ENCODE measurements at places on chromosomes 16 and 17. TPM values are rescaled to one million over a fixed set of nuclear protein-coding genes. Genes with fewer than 3 reads are reported as not detected.
A peak's percentile ranks its signal among the peaks of the same experiment; 100 is the strongest.

KRTAP4-3 gene
- not detected for total RNA-seq

MPO gene
- not detected for total RNA-seq

C17orf113 gene
- total RNA-seq: 0.20 TPM

DNA sequence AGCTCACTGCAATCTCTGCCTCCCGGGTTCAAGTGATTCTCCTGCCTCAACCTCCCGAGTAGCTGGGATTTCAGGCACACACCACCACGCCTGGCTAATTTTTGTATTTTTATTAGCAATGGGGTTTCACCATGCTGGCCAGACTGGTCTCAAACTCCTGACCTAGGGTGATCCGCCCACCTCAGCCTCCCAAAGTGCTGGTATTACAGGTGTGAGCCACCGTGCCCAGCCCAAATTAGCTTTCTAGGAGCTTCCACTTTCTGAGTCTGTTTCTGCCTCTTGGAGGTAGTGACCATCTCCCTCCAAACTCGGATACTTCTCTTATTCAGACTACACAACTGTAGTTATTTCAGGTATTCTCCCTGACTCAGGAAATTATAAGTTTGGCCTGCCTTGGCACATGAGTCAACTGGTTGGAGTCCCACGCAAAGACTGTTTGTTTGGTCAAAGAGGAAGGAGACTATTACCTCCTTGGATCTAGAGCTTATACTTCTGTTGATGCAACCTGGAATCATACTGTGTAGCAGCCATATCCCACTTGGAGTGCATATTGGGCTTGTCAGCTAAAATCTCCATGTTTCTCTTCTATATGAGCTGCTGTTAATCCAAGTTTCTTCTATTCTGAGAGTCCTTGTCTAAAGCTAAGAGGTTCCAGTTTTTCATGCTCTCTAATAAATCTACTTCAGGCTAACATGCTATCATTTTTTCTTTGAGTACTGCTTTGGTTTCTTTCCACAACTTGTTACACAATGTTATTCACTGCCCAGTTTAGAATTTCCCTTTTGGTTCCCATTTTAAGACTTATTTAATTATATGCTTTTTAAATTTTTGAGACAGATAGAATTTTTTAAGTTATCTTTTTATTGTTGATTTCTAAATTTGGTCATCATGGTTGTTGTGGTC lies 7.5 kb downstream of the IL4R start:
- H3K27ac ChIP-seq: no peak overlapping the region
- no peak for DNase-seq
- H3K4me3 ChIP-seq: no peak overlapping the region
- H3K27me3 ChIP-seq: no peaks in the 10 kb centered on the region
- no peaks in the 10 kb centered on the region for H3K36me3 ChIP-seq
- peaks cover 98% of the 10 kb centered on the region for H3K4me1 ChIP-seq

GRCh38 chr16:22643886-22644285 lies 133.2 kb downstream of the NPIPB5 start:
- H3K27me3 ChIP-seq: no peaks in the 10 kb centered on the region
- H3K36me3 ChIP-seq: no peaks in the 10 kb centered on the region
- no peak overlapping the region for H3K4me3 ChIP-seq
- DNase-seq: no peak
- no peaks in the 10 kb centered on the region for H3K4me1 ChIP-seq
- H3K27ac ChIP-seq: no peak overlapping the region

DNA sequence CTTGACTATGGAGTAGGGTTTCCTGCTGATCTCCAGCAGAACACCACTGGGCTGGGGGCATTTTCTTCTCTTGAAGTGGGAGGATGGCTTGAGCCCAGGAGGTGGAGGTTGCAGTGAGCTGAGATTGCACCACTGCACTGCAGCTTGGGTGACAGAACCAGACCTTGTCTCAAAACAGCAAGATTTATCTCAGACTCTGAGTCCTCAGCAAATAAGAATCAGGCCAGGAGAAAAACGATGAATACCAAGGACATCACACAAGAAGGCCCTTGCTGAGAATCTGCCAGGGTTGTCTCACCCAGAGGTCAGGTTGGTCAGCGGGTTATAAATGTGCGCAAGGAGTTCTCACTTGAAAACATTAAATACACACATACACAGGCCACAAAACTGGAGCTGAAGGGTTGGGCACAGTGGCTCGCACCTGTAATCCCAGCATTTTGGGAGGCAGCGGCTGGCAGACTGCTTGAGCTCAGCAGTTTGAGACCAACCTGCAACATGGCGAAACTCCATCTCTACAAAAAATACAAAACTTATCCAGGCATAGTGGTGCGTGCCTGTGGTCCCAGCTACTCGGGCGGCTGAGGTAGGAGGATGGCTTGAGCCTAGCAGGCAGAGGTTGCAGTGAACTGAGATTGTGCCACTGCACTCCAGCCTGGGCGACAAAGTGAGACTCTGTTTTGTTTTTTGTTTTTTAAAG lies 7.7 kb downstream of the MXRA7 start:
- no peaks in the 10 kb centered on the region for H3K27me3 ChIP-seq
- no peak overlapping the region for H3K27ac ChIP-seq
- H3K4me1 ChIP-seq: no peaks in the 10 kb centered on the region
- no peak for DNase-seq
- H3K4me3 ChIP-seq: no peak overlapping the region

DNA sequence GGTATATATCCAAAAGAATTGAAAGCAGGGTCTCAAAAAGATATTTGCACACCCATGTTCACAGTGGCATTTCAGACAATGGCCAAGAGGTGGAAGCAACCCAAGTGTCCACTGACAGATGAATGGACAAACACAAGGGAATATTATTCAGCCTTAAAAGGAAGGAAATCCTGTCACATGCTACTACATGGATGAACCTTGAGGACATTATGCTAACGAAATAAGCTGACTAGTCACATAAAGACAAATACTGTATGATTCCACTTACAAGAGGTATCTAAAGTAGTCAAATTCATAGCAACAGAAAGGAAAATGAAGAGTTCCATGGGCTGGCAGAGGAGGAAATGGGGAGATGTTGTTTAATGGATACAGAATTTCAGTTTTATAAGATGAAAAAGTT lies 41.4 kb downstream of the TEX2 start:
- no peaks in the 10 kb centered on the region for H3K36me3 ChIP-seq
- H3K27me3 ChIP-seq: no peaks in the 10 kb centered on the region
- H3K4me1 ChIP-seq: no peaks in the 10 kb centered on the region
- H3K4me3 ChIP-seq: no peak overlapping the region
- DNase-seq: no peak

DNA sequence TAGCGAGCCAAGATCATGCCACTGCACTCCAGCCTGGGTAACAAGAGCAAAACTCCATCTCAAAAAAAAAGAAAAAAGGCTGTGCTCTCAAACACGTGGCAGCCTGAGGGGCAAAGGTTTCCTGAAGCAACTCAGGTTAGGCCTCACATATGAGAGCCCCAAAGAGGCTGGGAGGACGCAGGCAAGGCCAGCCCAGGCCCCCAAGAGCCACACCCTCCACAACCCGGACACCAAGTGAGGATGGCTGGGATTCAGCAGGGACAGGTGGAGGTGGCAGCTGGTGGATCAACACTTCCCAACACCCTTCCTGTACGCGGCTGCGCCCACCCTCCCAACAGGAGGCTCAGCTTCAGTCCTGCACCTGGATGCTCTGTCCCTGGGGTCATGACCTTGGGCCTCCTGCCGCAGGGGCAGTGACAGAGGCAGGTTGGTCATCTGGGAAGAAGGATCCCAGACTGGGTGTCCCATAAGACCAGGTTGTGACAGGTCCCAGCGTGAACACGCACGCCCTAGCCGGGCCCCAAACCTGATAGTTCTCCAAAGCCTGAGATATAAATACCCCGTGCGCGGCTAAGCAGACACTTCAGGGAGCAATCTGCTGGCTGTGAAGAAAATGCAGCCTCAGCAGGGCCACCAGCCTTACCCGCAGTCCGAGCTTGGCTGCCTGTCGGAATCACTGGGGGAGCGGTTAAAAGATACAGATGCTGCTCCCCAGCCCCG lies 78.1 kb downstream of the TIMM22 start:
- no peaks in the 10 kb centered on the region for H3K36me3 ChIP-seq
- H3K27ac ChIP-seq: no peak overlapping the region
- no peak for DNase-seq
- no peaks in the 10 kb centered on the region for H3K27me3 ChIP-seq
- H3K4me3 ChIP-seq: no peak overlapping the region
- H3K4me1 ChIP-seq: no peaks in the 10 kb centered on the region

DNA sequence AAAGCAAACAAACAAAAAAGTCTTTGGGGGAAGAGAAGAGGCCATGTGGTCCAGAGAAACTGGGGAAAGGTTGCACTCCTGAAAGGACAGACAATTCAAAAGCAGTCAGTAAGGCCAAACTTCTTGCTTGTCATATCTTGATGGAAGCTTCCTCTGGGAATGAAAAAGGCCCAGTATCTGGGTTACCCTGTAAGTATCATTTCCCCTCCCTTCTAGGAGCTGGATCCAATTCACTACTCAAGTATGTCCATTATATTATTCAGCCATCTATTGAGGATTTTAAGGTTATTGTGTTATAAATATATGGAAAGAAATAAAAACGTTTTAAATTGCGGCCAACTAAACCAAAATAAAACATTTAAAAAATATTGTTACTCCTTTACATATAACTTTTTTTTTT lies 26.0 kb upstream of the MON1B start:
- no peak overlapping the region for H3K27ac ChIP-seq
- H3K4me1 ChIP-seq: no peaks in the 10 kb centered on the region
- DNase-seq: no peak
- peaks cover 1% of the 10 kb centered on the region for H3K27me3 ChIP-seq
- no peak overlapping the region for H3K4me3 ChIP-seq
- H3K36me3 ChIP-seq: no peaks in the 10 kb centered on the region

- H3K36me3 ChIP-seq: no peaks in the 10 kb centered on the region
- H3K27ac ChIP-seq: no peak overlapping the region
- no peak for DNase-seq
- H3K27me3 ChIP-seq: no peaks in the 10 kb centered on the region
Measured at GRCh38 chr17:64387145-64387473, 3.6 kb downstream of the PECAM1 start.

- no peaks in the 10 kb centered on the region for H3K4me1 ChIP-seq
- H3K27ac ChIP-seq: no peak overlapping the region
- H3K36me3 ChIP-seq: no peaks in the 10 kb centered on the region
- H3K4me3 ChIP-seq: no peak overlapping the region
Measured at GRCh38 chr17:45073414-45074070, 12.4 kb downstream of the NMT1 start.

DNA sequence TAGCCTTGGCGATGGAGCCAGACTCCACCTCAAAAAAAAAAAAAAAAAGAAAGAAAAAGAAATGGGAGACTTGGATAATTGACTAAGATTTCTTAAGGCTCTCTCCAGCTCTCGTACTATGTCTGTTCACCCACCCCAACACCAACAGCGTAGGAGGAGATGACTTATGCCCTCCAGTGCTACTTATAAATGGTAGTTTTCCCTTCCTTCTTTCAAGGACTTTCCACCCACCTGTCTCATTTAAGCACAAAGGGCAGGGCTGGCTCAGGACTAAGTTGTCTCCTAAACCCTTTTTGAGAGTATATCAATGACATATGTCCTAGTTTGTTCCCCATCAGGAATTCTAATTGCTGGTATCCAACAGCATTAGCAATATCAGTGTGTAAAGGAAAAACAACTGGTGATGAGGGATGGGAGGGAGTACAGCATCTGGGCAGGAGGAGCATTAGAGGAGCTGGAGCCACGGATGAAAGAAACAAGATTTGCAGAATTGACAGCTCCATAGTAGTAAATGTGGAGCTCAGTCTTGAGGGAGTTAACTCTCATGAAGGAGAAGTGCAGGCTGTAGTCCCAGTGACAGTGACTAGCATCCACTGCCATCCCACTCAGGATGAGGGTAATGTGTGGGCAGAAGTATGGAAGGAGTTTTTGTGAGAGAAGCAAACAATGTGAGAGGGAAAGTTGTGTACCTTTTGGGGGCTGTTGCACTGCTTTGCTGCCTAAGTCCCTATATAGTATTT lies 17.2 kb downstream of the UBE2Z start:
- no peaks in the 10 kb centered on the region for H3K27me3 ChIP-seq
- no peak overlapping the region for H3K27ac ChIP-seq
- no peaks in the 10 kb centered on the region for H3K4me1 ChIP-seq
- H3K36me3 ChIP-seq: peaks cover 68% of the 10 kb centered on the region

GRCh38 chr17:73912373-73912746 lies 268.1 kb upstream of the SDK2 start:
- H3K36me3 ChIP-seq: no peaks in the 10 kb centered on the region
- DNase-seq: no peak
- H3K27ac ChIP-seq: no peak overlapping the region

GRCh38 chr16:1950047-1950446 lies 4.4 kb downstream of the RPL3L start:
- DNase-seq: no peak
- no peak overlapping the region for H3K4me3 ChIP-seq
- no peaks in the 10 kb centered on the region for H3K36me3 ChIP-seq
- H3K27me3 ChIP-seq: no peaks in the 10 kb centered on the region

DNA sequence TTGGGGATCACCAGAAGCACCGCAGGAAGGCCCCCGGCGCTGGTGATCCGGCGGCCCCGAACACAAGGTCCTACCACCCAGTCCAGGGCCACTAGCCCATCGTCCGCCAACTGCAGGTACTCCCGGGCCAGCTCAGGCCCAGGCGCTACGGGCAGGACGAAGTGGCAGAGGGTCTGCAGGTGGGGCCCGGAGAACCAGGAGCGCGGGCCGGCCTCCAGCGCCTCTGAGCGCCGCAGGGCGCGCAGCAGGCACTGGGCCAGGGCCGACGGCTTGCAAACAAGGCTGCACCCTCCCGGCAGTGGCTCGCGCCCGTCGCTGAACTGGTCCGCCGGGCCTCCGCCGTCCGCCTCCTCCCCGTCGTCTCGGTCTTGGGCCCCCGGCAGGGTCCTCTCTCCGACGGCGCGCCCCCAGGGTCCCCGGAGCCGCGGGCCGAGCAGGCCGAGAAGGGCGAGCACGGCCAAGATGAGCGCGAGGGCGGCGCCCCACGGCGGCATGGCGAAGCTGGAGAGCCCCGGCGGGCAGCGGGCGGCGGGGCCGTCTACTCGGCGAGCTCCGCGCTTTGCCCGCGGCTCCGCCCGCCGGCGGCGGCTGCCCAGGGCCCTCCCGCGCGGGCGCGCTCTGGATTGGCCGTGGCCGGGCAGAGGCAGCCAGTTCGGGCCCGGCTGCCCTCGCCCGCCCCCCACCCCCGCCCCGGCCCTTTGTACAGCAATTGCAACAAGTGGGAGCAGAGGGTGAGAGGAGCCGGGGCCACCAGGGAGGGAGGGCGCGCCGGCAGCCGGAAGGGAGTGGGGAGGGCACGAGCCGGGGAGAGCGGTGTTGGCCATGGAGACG lies at the start of gene ABHD15:
Gene ABHD15, minus strand, starts transcription at position 565 of the 831 bp plus-strand sequence. Its CDS starts 71 bp downstream, at position 494.
- DNase-seq: peak; percentile 71
- H3K27ac ChIP-seq: peak within 1 kb of the TSS; percentile 63
- peaks cover 25% of the 10 kb centered on the region for H3K4me1 ChIP-seq
- H3K4me3 ChIP-seq: peak within 1 kb of the TSS; percentile 63
- H3K27me3 ChIP-seq: no peaks in the 10 kb centered on the region
- H3K36me3 ChIP-seq: peaks cover 9% of the 10 kb centered on the region

- no peaks in the 10 kb centered on the region for H3K36me3 ChIP-seq
- H3K27me3 ChIP-seq: peaks cover 15% of the 10 kb centered on the region
- peak overlapping the region; percentile 72 for H3K27ac ChIP-seq
- no peak for DNase-seq
Measured at GRCh38 chr17:41530062-41531048, 2.2 kb upstream of the KRT19 start.

- H3K27me3 ChIP-seq: no peaks in the 10 kb centered on the region
- H3K4me3 ChIP-seq: peak overlapping the region; percentile 98
- H3K4me1 ChIP-seq: peaks cover 39% of the 10 kb centered on the region
- DNase-seq: peak; percentile 46
- H3K36me3 ChIP-seq: no peaks in the 10 kb centered on the region
- H3K27ac ChIP-seq: peak overlapping the region; percentile 52
Measured at GRCh38 chr16:56610017-56610608, 1.7 kb downstream of the MT2A start.

GRCh38 chr16:48317614-48318315 lies 67.4 kb downstream of the SIAH1 start:
- H3K4me1 ChIP-seq: peaks cover 22% of the 10 kb centered on the region
- no peak overlapping the region for H3K27ac ChIP-seq
- no peak overlapping the region for H3K4me3 ChIP-seq
- no peak for DNase-seq
- H3K36me3 ChIP-seq: peaks cover 3% of the 10 kb centered on the region
- no peaks in the 10 kb centered on the region for H3K27me3 ChIP-seq
